Spleen (tissue), 13 donors: ENCODE measurements at places on chromosomes 12 and 14. TPM values are rescaled to one million over a fixed set of nuclear protein-coding genes. Genes with fewer than 3 reads are reported as not detected.

Gene LTBP2
- 4.2 TPM for polyA plus RNA-seq

GRCh38 chr14:70999117-70999516 is 91.9 kb downstream of the PCNX1 start:
- DNase-seq = no peak
- H3K27me3 ChIP-seq = no peaks in the 10 kb centered on the region
- peaks cover 5% of the 10 kb centered on the region for H3K36me3 ChIP-seq
- H3K4me3 ChIP-seq = no peak overlapping the region

DNA sequence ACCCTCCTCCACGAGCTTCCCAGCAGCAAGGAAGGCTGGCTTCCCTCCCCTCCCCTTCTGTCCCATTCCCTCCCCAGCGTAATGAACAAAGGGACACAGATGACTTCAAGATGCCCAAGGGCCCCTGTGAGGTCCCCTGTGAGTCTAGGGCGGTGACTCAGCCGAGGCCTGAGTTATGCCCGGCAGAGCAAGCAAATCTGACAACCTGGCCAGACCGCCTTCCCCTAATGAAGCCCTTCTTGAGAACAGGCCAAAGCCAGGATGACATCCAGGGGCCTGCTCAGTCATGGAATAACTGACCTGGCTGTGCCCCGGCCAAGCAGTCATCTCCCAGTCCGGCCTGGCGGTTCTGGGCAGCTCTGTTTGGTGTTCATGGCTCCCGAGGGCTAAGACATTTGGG is 89.2 kb downstream of the DICER1 start:
- no peak overlapping the region for H3K27ac ChIP-seq
- DNase-seq = no peak
- no peak overlapping the region for H3K4me3 ChIP-seq
- no peaks in the 10 kb centered on the region for H3K36me3 ChIP-seq

- H3K36me3 ChIP-seq = no peaks in the 10 kb centered on the region
- H3K27ac ChIP-seq = no peak overlapping the region
- H3K27me3 ChIP-seq = no peaks in the 10 kb centered on the region
- no peak overlapping the region for H3K4me3 ChIP-seq
- peaks cover 17% of the 10 kb centered on the region for H3K4me1 ChIP-seq
These were observed 89.6 kb downstream of the TTC7B start for GRCh38 chr14:90726656-90727055.

GRCh38 chr14:98685725-98686124 is 586.3 kb downstream of the BCL11B start:
- no peaks in the 10 kb centered on the region for H3K4me1 ChIP-seq
- H3K36me3 ChIP-seq = no peaks in the 10 kb centered on the region
- H3K4me3 ChIP-seq = no peak overlapping the region
- H3K27me3 ChIP-seq = no peaks in the 10 kb centered on the region

- no peaks in the 10 kb centered on the region for H3K27me3 ChIP-seq
- no peak overlapping the region for H3K4me3 ChIP-seq
- H3K4me1 ChIP-seq = peaks cover 22% of the 10 kb centered on the region
- H3K36me3 ChIP-seq = no peaks in the 10 kb centered on the region
- DNase-seq = no peak
- no peak overlapping the region for H3K27ac ChIP-seq
These were observed 18.3 kb downstream of the AEBP2 start for GRCh38 chr12:19457561-19457960.
